Renal cortical epithelial cell (primary cell): ENCODE measurements at places on chromosomes 5 and 9. TPM values are rescaled to one million over a fixed set of nuclear protein-coding genes. Genes with fewer than 3 reads are reported as not detected.

The PPP3R2 gene
- total RNA-seq: not detected in 2 replicates

DNA sequence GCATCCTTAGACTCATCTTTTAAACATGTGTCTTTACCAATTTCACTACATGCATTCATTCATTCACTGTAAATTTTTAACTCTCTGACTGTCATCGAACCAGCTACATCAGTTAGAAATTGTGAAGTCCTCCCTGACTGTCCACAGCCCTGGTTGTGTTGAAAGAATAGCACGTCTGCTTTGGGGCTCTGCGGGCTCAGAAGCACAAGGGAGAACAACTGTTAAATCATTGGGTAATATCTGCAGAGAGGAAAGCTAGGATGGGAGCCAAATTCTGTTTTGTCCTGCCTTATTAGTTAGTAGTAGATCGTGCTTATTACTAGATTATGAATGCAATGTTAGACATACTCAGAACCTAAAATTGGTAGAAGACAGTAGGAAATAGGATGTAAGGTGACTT lies 26.3 kb upstream of the FAM120AOS start:
- no peak for DNase-seq

DNA sequence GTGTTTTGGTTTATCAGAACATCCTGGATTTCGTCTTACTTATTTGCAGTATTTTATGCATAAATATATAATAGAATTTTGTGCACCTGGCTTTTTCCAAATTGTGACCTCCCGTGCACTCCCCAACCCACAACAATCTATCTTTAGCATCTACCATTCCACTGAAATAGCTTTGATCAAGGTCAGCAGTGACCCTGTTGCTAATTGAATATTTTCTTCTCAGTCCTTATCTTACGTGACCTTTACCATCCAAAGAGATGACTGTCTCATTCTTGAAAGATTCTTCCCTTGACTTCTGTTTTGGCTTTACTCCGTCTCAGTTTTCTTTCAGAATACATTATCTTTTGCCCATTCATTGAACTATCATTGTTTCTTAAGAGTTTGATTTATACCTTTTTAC lies 18.4 kb downstream of the NDUFS4 start:
- no peak for DNase-seq

DNA sequence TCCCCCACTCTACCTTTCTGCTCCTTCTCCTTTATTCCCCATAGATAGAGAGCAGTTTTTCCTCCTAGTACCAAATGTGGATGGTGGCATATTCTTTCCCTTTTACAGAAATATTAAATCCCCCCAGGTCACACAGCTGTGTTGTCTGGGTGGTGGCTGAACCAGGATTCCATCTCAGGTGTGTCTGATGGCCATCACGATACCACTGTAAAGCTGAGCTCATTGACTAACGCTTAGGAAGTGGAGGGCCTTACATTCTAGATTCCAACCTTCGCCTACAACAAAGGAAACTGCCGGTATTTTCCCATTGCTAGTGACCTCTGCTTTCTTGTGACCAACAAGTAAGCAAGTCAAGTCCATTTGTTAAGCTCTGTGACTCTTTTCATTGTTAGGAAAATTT lies 131.9 kb upstream of the KLF4 start:
- no peak for DNase-seq

DNA sequence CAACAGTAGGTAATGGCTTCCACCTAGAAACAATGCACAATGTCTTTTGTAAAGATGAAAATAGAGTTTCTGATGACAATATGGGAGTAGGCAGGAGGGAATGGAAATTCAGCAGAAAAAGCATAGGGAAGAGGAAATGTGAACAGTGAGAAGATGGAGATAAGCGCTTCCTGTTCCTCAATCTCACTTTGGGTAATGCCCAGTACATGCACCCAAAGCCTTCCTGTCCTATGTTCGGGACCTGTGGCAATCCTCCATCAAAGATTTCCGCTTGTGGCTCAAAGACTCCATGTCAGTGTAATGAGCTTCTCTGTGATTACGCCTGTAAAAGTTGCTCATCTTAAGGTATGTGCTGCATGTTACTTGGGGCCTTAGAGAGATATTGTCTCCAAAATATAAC lies 2.7 kb downstream of the UGT3A1 start:
- no peak for DNase-seq

DNA sequence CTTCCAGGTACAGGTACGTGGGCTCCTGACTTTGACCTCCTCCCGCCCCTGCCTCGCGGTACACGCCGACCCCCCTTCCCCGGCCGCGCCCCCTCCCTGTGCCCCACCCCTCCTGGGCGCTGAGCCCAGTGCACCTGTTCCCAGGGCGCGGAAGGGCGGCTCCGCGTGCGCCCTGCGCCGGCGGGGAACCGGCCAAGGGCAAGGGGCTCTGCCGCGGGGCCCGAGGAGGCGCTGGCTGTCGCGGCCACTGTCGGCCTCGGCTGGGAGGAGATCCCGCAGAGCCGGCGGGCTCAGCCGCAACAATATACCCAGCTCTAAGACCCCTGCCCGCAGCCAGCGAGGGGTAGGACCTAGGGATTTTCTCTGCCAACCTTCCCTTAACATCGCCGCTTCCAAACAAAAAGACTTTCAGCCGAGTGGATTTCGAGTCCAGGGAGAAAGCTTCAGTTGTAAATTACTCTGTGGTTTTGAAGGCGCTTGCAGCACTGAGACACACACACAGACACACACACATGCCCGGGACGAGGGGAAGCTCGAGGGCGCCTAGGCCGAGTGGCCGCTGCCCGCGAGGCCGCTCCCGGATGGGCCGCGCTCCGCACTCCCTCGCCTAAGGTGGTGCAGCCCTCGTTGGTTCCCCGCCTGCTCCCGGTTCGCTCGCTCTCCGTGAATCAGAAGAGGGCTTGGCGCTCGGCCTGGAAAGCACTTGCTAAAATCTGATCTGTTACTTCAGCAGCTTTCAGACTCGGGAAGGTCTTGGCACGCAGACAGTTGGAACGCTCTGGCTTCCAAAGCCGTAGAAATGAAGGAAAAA lies 1.2 kb downstream of the FGF18 start:
- DNase-seq: peak; percentile 47
